MG63 (cell line): ENCODE measurements at places on chromosomes 2 and 18.

DNA sequence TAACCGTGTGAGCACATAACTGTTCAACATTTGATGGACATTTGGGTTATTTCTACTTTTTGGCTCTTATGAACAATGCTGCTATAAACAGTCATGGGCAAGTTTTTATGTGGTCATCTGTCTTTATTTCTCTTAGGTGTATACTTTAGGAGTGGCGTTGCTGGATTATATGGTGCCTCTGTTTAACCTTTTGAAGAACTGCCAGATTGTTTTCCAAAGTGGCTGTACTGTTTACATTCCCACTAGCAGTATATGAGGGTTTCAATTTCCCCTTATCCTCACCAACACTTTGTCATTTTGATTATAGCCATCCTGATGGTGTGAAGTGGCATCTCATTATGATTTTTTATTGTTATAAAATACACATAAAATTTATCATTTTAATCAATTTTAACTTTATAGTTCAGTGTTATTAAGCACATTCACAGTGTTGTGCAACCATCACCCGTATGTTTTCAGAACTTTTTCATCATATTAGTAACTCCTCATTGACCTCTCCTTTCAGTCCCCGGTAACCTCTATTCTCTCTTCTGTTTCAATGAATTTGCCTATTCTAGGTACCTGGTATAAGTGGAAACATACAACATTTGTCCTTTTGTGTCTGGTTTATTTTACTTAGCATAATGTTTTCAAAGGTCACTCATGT is 55.4 kb downstream of the EML4 start:
- no peak for DNase-seq

DNA sequence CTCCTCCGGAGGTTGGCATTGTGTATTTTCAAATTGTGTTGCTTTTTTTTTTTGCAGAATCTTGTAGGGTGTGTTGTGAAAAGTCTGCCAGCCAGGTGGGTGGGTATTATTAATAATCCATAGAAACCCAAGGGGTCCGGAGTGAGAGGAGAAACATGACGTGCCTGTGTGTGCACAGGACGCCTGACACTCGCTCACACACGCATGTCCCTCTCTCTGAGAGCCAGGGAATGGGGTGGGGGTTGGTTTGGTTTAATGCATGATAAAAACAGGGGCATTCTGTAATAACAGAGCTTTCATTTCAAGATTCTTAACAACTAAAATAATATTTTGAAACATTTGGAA is 224.8 kb downstream of the FAM210A start:
- no peak for DNase-seq

- DNase-seq, result no peak
Measured at GRCh38 chr2:4937550-4937949, 754.6 kb upstream of the SOX11 start.

GRCh38 chr2:232377841-232378734 is 463 bp upstream of the ALPP start:
- DNase-seq, result no peak
